ENCODE measurements at places on chromosomes 3 and 15.

- no peak for DNase-seq
Measured at GRCh38 chr15:75034615-75035014, 11.2 kb downstream of the PPCDC start.

GRCh38 chr3:86554383-86554782 is 436.6 kb downstream of the VGLL3 start:
- DNase-seq: no peak

- no peak for DNase-seq
Measured at GRCh38 chr3:100766069-100766468, 56.8 kb downstream of the TFG start.

GRCh38 chr15:58631319-58631718 is 118.2 kb downstream of the ADAM10 start:
- DNase-seq: no peak

DNA sequence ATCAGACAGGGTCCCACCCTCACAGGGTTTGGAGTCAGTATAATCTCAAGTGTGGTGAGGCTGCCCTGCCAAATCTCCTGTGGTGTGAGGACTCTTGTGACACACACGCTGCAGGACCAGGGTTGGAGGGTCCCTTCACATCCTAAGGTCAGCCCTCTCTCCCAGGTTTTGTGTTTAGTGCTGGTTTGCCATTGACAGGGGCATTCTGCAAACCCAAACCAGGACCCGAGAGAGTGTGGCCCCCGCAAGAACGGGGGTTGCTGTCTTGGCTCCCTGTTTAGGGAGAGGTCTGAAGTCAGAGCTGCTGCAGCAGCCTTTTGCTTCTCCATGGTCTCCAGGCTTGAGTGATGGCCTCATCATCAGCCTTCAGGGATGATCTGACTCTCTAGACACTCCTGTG is 14.7 kb downstream of the FAM107A start:
- DNase-seq: no peak

DNA sequence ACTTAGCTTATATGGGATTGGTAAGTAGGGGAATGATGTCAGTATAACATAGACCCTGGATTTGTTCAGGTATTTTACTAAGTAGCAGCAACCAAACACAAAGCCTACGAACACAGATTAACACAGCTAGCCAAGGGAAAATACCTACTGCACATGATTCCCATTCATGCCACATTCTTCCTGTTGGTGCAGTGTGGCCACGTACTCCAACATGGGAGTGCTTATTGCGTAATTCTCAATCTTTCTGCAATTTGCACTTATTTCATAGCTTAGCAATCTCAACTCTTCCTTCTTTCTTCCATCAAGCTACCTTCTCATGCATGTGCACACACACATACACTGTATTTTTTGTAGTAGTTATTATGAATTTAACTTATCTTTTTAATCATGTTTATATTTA is 186.8 kb downstream of the IL5RA start:
- no peak for DNase-seq

- DNase-seq: no peak
Measured at GRCh38 chr3:128567141-128567540, 74.1 kb upstream of the GATA2 start.

GRCh38 chr15:100515758-100516157 is 13.0 kb downstream of the CERS3 start:
- no peak for DNase-seq

- no peak for DNase-seq
Measured at GRCh38 chr3:85159376-85159775, 200.6 kb downstream of the CADM2 start.

DNA sequence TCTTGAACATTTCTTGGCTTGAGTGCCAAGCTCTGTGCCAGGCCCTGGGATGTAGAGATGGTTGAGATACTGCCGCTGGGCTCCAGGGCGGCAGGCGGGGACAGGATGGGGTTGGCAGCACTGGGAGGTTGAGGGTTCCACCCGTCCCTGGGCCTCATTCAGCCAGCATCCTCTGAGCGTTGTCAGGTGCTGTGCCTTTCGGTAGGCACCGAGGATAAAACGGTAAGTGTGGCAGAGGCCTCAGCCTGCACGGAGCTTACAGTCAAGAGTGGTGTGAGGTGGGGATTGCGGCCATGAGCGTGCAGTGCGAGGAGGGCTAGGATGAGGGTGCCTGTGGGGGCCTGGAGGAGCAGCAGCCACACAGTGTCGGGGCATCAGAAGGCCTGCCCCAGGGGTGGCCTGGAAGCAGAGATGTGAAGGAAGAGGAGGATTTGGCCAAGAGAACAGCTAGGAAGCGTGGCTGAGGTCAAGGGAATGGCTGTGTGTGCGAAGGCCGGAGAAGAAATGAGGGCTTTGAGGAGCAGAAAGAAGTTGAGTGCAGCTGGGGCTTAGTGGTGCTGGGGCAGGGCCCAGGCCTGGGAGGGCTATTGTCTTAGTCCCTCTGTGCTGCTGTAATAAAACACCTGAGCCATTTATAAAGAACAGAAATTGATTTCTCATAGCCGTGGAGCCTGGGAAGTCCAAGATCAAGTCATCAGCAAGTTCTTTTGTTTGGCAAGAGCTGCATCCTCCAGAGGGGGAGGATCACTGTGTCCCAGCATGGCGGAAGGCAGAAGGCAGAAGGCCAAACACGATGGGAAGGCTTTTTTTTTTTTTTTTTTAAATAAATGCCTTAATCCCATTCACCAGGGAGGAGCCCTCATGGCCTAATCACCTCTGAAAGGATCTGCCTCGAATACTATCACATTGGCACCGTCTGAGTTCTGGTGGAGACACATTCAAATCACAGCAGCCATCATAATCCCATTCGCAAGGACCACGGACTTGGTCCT is 22.7 kb downstream of the CORO2B start:
- no peak for DNase-seq

- DNase-seq: no peak
Measured at GRCh38 chr3:184791171-184791570, 20.8 kb upstream of the VPS8 start.

GRCh38 chr3:140898340-140899180 is 43.1 kb upstream of the SLC25A36 start:
- DNase-seq: no peak

DNA sequence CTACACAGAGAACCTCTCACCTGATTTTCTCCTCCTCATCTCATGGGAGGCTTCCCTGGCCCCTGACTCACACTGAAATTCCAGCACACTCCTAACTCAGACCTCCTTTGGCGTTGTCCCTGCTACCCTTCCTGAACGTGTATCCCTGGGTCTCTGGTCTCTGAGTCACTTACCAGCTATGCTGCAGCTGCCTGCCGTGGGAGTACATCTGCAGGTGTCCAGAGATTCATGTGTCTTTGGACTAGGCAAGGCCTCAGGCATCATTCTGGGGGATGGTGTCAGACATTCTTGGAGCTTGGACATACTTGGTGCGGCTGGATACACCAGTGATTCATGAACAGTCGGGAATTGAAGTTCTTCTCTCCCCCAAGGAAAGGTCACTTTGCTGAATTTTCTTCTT is 148.8 kb upstream of the TRIM42 start:
- DNase-seq: no peak

DNA sequence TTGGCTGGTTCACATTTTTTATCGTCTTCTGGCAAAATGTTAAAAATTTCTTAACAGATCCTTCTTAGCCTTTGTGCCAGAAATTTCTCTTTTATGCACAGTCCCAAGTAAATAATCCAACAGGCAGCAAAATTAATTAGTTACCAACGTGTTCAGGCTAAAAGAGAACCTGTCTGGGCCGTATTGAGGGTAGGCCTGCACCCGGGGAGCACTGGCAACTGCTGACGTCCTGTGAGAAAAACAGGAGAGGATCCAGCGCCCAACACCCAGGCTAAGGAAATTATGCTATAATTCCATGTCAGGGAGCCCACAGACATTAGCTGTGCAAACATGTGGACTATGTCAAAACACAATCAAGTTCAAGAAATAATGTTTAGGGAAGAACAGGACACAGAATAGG is 30.7 kb upstream of the CSTA start:
- DNase-seq: no peak
